Activated CD8-positive, alpha-beta T cell treated with anti-CD3 and anti-CD28 coated beads for 36 hours (primary cell): ENCODE measurements at places on chromosomes 4 and X.

DNA sequence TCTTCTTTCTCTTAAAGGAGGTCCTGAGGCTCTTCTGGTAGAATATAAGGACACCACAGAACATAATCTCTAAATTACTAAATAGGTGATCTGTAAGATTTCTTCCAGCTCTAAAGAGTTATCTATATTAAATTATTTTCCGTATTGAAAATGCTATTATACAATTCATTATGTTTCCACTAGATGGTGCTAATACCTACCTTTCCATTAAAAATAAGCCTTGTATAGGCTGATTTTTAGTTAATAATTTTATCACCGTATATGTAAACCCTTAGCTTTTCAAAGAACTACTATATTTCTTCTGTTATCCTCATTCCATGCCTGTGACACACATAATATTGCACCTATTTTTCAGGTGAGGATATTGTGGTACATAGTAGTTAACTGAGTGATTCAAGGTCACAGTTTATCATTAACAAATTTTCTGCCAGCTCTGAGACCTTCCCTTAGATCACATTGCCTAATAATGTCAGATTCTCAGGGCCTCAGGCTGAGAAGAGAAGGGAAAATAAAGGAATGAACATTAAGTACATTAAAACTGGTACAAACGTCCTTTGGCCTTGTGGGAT is 138.8 kb downstream of the TEX11 start:
- DNase-seq = no peak

DNA sequence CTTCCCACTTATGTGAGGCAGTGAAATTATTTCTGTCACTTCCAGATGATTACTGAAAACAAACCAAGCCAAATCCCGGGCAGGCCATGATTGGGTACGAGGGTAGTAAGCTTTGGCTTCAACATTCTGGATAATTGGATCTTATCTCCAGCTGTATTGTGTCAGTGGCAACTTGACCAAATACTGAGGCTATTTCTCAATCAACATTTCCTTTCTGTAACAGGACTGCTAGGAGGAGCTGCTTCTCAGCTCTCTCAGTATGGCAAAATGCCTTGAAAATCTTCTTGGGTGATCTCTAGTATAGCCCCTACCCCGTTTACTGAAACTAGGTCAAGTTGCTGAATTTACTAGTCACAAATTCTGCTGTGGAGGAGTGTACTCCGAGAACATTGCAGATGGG is 169.3 kb upstream of the FRMPD4 start:
- no peak for DNase-seq

DNA sequence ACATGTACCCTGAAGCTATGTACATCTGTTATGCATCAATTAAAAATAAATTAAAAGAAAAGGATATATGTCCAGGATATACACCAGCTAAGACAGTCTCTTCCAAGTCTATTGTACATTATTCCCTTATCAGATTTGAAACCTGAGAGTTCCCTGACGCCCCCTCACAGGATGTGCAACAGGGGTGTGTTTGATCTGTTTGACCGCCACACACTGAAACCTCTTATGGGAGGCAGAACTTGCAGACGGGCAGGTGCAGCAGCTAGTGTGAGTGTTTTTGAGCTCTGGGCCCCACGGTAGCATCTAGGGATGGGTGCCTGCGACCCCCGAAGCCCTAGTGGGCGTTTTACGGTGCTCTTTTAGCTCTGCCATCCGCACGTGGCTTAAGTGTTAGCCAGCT is 4.7 kb downstream of the XG start:
- no peak for DNase-seq

DNA sequence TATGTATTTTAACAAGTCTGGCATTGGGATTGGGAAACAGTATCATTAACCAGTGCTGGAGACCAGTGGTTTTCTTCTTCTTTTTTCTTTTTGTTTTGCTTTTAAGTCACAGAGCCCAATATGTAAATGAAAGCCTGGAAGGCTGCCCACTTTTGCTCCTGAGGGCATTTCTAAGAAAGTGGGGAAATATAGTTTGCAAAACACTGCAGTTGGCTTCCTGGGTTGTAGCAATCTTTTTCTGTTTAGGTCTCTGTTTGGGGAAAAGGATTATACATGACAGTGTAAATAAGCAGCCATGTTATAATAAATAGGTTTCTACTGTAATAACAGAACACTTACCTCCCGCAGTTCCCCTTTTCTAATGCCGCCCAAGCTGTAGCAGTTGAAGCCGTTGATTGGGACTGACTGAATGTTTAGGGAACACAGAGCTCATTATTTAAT is 105.5 kb downstream of the TMEM164 start:
- DNase-seq = no peak

DNA sequence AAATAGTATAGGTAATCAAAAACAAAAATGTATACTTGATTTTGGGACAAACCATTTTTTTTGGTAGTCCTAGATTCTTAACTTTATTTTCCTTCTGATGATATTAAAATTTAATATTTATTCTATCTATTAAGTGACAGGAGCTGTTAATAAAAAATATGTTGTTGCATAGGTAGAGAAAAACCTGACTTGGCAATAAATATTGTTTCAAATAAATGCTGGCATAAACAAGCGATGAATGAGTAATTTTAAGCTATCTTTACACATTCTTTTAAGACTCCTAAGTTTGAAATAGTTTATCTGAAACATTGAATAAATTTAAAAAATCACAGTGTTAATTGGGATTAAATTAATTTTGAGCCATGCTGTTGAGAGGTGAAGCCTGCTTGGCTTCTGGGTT is 114.6 kb downstream of the GC start:
- no peak for DNase-seq

GRCh38 chrX:100650841-100651240 is 6.8 kb downstream of the SRPX2 start:
- DNase-seq = no peak
